GM12864 (cell line): ENCODE measurements at places on chromosomes 5 and 9.
A peak's percentile ranks its signal among the peaks of the same experiment; 100 is the strongest.

DNA sequence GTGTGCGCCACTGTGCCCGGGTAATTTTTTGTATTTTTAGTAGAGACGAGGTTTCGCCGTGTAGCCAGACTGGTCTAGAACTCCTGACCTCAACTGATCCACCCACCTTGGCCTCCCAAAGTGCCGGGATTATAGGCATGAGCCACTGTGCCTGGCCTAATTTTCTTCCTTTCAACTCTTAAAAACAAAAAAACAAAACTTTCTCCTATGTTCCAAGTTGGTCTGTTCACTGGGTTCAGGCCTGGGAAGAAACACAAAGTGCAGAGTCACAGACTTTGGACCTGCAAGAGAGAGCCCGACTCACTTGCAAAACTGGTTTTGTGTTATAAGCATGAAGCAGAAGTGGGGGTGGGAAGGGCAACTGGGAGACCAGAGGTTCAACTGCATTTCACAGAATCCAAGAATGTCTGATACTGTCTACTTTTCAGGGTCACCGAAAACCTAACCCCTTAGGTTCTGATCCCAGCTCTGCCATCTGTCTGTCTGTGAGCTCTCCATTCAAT, 5.2 kb upstream of the HDHD3 start:
- DNase-seq = no peak

DNA sequence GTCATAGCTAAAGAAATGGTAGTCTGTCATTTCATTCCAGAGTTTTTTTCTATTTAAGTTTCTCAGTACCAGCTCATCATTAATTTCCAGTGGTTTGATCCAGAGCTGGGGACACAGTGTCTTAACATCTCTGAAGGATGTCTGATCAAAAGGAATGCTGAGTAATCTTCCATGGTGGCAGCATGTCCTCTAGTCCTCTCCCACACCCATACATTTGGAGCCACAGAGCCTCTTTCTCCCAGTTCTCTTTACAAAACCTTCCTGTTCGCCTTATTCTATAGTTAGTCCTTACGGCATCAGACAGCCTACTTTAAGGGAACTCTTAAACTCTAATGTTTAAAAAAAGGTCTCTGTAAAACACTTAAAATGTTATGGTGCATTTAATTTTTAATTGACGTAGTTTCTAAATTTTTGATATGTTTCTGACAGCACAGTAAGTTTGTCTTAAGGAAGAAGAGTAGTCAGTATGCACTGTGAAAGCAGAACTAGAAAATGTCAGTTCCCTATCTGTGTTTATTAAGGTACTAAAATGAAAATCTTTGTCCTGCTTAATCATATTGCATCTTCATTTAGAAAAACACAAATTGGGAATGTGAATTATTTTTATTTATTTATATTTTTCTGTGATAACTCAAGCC, 96.8 kb downstream of the INIP start:
- DNase-seq = no peak

DNA sequence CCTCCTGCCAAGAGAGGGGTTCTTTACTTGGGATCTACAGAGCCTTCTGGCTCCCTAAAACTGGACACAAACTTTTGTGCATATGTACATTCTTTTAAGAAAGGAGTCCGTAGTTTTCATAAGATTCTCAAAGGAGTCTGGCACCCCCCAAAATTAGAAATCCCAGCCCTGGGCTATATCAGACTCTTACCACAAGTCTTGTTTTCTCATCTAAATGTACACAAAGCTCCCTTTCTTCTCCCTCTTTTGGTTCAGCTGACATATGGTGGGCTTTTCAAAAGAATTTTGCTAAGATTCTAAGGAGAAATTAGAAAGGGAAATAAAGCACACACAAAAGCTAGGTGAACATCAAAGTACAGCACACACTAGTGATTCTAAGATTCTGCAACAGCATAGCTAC, 114.4 kb downstream of the ENC1 start:
- no peak for DNase-seq

GRCh38 chr9:92745881-92746280, 18.8 kb downstream of the BICD2 start:
- no peak for DNase-seq

- DNase-seq = no peak
Measured at GRCh38 chr5:74686962-74687751, 2.1 kb downstream of the HEXB start.

GRCh38 chr9:89505911-89506310, 8.0 kb upstream of the SEMA4D start:
- no peak for DNase-seq

DNA sequence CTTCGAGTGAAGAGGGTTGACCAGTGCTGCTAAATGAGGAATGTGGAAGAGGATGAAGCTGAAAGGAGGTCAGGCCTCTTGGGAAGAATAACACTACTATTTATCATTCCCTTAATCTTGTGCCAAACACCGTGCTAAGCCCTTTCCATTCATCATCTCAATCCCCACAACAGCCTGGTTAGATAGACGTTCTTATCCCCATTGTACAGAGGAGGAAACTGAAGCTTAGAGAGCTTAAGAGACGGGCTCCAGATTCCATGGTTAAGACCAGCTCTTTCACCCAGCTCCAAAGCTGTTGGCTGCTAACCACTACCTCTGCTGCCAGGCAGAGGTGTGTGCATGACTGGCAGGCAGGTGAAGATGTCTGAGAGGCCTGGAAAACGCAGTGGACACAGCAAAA, 868 bp upstream of the EPB41L4B start:
- DNase-seq = no peak

GRCh38 chr5:2047341-2047927, 164.7 kb upstream of the IRX4 start:
- no peak for DNase-seq

- DNase-seq = no peak
Measured at GRCh38 chr5:14097998-14098471, 45.1 kb upstream of the TRIO start.

DNA sequence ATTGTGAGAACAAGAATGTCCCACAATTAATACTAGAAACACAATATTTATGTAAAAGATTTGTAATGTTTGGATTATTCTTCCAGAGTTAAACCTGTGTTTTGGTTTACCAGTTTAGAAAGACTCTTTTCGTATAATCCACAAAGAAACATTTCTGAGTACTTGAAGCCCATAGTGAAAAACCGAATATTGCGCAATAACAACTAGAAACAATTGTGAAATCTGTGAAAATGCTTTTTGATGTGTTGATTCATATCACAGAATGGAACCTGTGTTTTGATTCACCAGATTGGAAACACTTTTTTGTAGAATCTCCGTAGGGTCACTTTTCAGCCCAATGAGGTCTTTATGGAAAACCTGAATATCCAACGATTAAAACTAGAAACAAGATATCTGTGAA, 386.2 kb downstream of the PRDM9 start:
- no peak for DNase-seq

DNA sequence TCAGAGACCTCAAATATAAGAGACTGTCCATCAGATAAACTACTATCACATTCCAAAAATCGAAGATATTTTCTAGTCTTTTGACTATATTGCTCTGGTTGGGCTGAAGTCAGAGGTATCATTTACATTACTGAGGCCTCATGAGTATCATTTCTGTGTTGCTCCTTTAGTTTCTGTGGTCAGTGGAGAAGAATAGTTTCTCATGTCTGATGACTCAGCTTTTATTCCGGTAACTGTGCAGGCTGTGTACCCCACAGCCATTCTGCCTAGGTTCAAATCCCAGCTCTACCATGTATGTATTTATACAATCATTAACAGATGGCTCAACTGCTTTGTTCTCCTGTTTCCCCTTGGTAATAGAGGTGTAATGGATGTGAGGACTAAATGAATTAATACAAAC, 179.3 kb downstream of the ALDH1A1 start:
- DNase-seq = no peak

- peak; percentile 25 for DNase-seq
Measured at GRCh38 chr5:112174959-112175594, 244.0 kb downstream of the EPB41L4A start.

- no peak for DNase-seq
Measured at GRCh38 chr9:129467004-129467588, 153.8 kb downstream of the C9orf50 start.

DNA sequence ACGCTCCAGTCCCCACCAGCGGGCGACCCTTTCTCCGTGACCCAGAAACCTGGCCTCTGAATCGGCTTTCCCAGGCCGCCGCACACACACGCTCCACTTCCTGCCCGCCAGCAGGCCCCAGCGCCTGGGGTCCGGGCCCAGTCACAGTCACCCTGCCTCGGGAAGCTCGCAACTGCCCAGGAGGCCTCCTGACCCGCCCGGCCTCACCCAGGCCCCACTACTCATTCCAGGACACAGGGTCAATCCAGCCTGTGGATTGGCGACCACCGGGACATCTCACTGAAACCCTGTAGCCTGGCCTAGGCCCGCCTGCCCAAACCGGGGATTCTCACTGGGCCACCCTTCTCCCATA, 2.7 kb upstream of the IRX4 start:
- DNase-seq = no peak

- DNase-seq = no peak
Measured at GRCh38 chr5:87885758-87886157, 382.9 kb downstream of the TMEM161B start.

- peak; percentile 65 for DNase-seq
Measured at GRCh38 chr5:68369457-68370125, 154.0 kb downstream of the PIK3R1 start.

- DNase-seq = no peak
Measured at GRCh38 chr9:78676623-78677022, 379.7 kb downstream of the PSAT1 start.

DNA sequence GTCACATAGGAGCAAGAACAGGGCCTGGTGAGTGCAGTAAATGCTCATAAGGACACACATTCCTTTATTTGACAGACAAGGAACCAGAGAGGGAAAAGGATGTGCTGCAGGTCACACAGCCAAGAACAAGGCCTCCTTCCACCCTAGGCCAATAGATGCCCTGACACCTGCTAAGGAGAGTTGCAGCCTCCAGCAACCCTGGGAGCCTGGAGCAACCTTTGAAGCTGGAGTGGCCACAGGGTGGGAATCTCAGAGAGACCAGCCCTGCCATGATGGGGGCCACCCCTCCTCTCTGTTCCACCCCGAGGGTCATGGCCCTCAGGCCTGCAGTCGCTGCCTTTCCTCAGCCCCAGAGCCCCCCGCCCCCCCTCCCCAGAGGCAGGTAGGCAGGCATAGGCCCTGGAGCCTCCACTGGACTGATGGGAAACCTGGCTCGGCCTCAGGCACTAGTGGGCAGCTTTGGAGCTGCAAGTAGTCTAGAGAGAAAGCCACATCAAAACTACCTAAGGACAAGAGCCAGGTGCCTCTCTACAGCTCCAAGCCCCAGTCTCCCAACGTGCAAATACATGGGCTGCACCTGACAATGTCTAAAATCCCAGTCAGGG, 116.1 kb upstream of the SPOCK1 start:
- DNase-seq = no peak

- no peak for DNase-seq
Measured at GRCh38 chr9:135662758-135663450, at the start of gene LCN9. TSS of gene LCN9 (plus strand) at chr9:135663309. CDS start at chr9:135663322, 13 bp downstream.

DNA sequence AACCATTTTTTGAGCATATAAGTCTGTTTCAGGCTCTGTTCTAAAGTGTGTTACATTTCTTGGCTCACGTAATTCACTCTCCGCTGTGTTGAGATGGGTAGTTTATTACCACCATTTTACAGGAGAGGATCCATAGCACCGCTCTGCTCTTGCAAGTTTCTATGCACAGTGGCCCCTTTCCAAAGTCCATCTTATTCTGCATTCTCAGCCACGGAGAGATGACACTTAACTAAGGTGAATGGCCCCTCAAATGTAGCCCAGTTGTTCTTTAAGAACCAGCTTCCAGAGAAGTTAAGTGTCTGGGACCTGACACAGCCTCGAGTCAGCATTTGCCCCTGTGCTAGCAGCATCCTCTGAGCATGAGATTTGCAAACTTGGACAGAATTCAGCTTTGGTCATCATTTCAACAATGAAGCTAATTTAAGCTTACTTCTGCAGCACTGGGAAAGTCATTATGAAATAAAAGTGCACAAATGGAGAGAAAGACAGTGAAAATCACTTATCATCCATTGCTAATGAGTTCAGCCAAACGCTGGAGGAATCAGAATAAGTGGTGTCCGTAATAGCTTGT, 61.9 kb downstream of the FAM78A start:
- DNase-seq = no peak

DNA sequence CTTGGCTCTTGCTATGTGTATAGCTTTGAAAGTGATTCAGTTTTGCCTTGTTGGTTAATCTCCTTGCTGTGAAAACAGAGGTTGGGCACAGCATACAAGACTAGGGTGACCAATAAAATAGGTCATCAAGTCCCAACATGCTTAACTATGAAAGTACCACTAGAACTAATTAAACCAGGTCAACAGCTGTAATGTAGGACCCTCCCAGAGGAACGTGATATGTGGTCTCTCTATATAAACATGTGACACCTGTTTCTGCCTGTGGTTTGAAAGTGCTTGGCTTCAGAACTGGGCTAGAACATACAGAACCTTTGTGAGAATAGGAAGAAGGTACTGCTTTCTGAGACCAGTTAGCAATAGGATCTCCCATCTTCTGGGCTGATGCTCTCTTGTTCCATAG, 297.1 kb downstream of the FBXL7 start:
- DNase-seq = no peak

GRCh38 chr9:78753039-78753438, 456.1 kb downstream of the PSAT1 start:
- DNase-seq = no peak

DNA sequence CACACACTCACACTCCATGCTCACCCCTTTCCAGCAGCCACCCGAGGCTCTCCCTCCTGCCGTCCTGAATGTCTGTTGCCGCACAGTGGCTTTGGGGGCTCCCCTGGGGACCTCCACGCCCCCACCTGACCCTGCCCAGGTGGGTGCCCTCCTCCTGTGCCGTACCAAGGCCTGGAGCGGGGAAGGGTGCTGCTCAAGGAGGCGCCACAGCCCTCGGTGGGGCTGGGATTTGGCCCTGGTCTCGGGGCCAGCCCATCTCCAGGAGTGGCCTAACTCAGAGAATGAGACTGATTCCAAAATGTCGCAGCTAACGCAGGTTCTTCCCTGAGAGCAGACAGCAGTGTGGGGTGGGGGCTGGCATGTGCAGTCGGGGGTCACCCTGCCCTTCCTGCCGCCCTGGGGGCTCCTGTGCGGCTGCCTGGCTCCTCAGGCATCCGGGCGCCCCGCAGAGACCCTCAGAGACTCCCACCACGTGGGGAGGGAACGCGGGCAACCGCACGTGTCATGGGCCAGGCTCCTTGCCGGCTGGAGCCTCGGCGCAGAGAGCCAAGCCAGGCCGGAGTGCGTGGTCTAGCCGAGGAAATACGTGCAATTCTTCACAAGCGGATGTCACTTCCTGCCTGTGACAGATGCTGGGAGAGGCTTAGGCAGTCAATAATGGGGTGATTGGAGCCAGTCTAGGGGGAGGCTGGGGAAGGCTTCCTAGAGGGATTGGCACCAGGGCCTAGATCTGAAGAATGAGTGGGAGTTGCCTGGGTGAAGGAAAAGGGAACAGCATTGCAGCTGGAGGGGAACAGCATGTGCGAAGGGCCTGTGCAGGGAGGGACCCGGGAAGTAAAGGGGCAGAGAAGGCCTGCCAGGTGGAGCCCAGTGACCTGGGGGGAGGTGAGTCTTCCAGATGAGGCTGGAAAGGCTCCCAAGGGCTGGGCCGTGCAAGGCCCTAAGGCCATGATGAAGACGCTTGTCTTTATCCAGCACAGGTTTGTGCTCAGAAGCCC, 44.1 kb downstream of the C9orf50 start:
- no peak for DNase-seq
